ENCODE measurements at places on chromosomes 2 and 18.

DNA sequence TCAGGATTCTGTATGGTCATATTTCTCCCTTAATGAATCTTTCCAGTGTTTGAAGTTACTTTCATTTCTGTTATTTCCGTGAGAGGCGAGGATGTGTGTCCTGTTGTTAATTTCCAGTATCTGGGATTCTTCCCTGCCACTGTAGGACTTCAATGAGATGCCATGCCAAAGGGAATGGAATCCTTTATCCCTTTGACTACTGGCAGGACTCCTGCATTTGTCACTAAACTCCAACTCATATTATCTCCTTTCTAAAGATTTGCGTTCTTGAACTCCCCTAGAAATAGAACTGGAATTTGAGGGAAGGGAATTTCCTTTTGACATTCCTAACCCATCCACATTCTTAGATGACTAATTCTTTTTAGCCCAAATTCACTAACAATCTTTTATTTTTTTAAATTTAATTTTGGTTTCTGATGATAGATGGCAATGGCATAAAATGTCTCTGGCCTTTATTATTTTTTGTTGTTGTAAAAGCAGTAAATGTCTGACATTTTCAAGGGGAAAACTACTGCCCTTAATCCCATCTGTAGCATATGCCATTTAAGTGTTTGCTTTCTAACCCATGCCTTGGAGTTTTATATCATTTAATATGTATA lies 87.8 kb upstream of the EML6 start:
- DNase-seq: no peak

DNA sequence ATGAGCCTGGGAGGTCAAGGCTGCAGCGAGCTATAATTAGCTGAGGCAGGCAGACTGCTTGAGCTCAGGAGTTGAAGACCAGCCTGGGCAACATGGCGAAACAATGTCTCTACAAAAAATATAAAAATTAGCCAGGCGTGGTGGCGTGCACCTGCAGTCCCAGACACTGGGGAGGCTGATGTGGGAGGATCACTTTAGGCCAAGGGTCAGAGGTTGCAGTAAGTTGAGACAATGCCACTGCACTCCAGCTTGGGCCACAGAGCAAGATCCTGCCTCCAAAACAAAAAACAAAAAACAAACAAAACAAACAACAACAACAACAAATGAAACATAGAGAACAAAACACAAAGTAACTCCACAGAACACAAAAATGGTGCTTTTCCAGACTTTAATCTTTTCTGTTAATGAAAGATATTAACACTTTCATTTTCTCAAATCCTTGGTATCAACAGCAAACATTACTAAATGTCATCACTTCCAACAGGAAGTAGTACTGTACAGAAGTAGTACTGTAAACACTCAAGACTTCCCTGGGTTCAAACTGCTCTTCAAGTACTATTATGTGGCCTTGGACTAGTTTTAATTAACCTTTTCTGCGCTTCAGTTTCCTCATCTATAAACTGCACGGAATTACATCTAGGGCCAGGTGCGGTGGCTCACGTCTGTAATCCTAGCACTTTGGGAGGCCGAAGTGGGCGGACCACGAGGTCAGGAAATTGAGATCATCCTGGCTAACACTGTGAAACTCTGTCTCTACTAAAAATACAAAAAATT lies 27.9 kb downstream of the PUM2 start:
- DNase-seq: no peak

DNA sequence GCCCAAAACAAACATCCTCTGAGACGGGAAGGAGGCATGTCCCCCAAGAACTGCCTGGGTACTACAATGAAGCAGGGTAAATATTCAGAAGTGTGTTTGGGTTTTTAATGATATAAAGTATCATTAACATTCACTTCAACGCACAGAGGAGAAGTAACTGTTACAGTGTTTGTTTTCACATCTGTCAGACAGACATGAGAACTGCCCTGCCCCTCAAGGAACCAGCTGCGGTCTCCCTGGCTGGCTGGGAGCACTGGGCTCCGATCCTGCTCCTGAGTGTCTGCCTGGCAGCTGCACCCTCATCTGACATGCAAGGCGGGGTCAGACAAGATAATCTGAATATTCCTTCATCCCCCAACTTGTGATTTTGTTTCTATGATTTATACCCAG lies 75.6 kb downstream of the MBP start:
- DNase-seq: no peak

- no peak for DNase-seq
These were observed 269.3 kb upstream of the ID2 start for GRCh38 chr2:8412586-8412985.

DNA sequence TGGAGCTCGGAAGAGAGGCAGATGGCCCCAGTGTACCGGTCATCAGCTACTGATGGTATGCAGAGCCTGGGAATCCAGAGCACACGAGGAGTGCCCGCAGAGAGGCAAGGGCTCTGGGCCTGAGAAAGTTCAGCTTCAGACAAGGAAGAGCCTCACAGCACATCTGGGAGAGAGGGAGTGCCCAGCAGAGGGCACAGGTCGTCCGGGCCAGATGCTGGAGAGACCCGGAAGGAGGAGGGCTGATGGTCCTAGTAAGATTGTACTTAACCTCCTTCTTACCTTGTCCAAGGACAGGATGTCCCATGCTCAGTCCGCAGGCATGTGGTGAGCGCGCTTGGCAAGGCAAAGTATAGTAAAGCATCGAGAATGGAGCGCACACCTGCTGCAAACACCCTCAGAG lies 24.4 kb upstream of the CHMP1B start:
- DNase-seq: no peak

DNA sequence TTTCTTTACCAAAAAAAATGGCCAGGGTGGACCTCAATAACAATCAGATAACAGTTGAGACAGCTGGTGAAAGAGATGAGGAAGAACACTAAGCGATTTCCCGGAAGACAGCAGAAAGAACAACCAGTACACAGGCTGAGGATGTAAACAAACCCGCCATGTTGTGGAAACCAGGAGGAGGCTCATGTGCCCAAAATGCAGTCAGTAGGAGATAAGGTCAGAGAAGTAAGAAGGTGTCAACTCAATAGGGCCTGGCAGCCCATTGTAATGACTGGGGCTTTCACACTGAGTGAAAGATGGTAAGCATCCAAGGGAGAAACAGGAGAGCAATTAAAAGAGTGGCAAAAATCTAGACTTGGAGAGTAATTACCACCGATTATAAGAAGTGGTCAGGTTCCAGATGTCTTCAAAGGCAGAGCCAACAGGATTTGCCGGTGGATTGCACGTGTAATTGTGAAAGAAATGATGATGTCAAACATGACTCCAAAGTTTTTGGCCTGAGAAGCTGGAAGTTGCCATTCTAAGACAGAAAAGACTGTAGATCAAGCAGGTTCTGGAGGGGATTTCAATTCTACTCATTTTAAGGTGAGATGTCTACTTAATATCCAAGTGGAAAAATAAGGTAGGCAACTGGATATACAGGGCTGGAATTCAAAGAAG lies 77.7 kb upstream of the CYP1B1 start:
- no peak for DNase-seq

GRCh38 chr2:1736997-1737480 lies 7.3 kb downstream of the PXDN start:
- DNase-seq: no peak

DNA sequence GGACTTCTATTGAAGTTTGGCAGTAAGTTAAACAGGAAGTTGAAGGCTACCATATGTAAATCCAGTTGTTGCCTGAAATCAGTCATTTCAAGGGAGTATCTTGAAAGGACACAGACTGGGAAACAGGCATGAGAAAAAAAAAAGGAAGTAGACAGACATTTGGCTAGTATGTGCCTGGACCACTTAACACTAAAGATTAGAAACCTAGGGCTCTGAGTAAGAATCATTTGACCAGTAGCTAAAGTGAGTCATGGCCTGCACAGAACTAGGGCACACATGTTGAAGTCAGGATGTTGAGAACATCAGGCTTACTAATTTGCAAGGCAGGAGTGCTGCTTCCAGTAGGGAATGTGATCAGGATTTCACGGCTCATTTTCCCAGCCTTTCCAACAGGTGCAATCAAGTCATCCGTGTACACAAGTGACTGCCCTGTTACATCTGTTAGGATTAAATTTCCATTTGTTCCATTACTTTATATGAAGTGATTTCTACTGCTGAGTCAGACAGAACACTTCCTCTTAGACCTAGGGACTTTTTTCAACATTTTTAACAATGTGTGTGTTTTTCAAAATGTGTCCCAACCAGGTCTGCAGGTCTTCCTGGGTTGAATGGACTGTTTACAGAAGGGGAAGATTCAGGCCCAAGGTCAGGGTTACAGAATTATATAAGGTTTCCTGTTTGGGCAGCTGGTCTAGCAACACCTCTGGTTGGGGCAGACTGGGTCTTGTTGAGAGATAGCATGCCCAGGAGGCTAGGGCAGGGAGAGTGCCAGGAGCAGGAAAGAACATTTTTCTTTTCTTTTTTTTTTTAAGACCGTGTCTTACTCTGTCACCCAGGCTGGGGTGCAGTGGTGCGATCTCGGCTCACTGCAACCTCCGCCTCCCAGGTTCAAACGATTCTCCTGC lies 145.6 kb downstream of the TGIF1 start:
- peak; percentile 25 for DNase-seq

DNA sequence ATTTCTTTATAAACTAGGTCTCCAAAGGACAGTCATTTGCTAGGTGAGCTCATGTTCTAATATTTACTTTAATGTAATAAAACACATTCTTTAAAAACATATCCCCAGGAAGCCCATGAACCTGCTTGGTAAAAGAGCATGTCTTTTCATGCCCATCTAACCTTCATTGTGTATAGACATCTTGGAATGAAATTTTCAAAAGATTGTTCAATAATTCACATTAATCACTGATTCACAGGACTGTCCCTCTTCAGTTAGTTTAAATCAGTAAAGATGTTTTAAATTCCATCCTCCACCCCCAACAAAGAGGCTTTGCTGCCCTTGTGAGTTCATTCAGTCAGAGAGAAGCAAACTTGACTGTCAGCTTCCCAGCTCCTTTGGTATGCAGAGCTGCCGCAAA lies 633.4 kb upstream of the CELF4 start:
- no peak for DNase-seq

- no peak for DNase-seq
These were observed 15.0 kb upstream of the TEX51 start for GRCh38 chr2:126883666-126884040.

DNA sequence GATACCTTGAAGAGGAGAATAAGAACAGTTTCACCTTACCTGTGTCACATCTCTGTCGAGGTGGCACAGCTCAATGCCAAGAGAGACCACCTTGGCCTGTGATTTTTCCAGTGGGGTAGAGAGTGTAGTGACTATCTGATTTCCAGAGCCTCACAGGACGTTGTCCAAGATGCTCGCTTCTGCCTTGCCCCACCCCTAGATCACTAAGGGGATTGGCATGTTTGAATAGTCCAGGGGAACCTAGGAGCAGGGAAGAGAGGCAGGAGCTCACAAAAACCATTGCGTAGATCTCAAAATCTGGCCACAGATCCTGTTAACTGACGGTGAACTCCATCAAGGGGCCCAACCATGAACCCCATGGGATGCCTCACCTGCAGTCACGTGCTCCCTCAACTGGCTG lies 24.2 kb downstream of the TMEM178A start:
- no peak for DNase-seq

DNA sequence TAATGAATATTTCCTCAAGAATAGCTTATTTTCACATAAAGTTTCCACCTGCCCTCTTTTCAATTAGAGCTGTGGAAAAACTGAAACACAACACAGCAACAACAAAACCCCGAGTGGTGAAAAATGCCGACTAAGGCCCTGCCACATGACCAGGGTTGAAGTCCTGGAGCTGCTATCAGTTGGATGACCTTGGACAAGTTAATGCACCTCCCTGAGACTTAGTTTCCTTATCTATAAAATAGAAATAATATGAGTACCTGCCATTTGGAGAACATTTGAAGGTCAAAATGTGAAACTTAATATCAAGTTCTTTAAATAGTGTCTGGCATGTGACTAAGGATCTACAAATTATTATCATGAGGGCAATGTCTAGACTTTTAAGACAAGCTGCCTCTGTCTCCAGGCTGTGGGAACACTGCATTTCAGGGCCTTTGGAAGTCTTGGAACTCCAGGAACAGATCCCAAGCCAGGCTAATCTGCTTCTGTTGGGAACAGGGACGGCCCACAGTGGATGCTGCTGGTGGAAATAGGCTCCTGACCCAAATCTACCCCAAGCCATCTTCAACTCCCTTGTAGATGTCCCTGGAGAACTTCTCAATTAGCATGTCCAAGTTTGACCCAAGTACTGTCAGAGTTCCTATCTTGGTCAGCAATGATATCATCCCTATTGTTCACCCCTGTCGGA lies 42.0 kb upstream of the TRIB2 start:
- no peak for DNase-seq

DNA sequence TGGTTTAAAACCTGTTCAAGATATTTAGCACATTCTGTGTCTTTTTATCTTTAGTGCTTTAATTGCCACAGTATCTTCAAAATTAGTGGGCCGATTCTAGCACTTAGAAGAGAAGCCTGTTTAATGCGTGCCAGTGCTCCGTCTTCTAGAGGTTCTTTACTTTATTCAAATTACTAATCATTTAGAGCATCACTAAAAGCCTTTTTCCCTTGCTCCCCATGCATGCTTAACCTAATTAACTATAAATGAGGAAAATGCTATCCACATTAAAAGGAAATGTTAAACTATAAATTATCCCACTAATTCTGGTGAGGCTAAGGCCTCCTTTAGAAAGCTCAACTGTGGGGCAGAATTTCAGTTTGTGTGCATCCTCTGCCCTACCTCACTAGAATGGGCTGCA lies 31.5 kb upstream of the INSIG2 start:
- DNase-seq: no peak

GRCh38 chr2:121387591-121388325 lies 102.8 kb upstream of the TFCP2L1 start:
- no peak for DNase-seq

- DNase-seq: no peak
These were observed 118.8 kb upstream of the PDE1A start for GRCh38 chr2:182545420-182546167.
